Activated gamma-delta T cell treated with anti-CD3 and anti-CD28 coated beads, Interleukin-2, amount 50 U/mL, for 16 hours (primary cell): ENCODE measurements at places on chromosomes 7 and 10.

- DNase-seq = no peak
Observed at GRCh38 chr7:80369321-80369720, 142.5 kb downstream of the GNAT3 start.

DNA sequence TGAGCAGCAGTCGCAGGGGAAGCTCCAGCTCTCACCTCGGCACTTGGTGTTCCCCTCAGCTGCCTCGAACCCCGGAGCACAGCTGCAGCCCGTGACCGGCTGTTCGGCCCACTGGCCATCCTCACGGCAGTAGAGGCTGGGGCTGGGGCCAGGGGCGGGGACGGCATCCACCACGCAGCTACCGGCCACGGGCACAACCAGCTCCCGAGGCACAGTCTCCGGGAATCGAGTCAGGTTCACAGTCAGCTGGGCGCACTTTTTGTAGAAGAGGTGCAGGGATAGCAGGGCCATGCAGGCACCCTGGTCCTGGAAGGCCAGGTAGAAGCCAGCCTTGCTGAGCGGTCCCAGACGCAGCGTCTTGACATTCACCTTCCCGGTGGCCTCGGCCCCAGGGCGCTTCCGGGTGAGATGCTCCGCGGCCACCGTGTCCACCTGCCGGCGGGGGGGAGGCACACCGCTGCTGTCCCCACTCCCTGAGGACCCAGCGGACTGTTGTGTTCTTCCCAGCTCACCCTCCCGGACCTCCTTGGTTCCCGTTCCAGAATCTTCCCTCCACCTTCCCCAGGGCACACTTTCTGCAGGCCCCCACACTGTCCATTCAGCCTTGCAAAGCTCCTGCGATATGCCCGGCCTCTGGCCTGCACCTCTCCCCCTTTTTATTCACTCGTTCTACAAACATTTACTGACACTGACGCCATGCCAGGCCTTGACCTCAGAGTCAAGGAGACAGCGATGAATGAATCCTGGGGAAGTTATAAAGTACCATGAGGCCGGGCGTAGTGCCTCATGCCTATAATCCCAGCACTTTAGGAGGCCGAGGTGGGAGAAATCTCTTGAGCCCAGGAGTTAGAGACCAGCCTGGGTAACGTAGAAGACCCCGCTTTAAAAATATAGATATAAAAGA, 4.8 kb downstream of the EPHB4 start:
- DNase-seq = no peak

- DNase-seq = no peak
Observed at GRCh38 chr7:27329909-27330308, 87.3 kb downstream of the EVX1 start.

- peak; percentile 37 for DNase-seq
Observed at GRCh38 chr10:22682237-22683139, 31.9 kb downstream of the PIP4K2A start.

DNA sequence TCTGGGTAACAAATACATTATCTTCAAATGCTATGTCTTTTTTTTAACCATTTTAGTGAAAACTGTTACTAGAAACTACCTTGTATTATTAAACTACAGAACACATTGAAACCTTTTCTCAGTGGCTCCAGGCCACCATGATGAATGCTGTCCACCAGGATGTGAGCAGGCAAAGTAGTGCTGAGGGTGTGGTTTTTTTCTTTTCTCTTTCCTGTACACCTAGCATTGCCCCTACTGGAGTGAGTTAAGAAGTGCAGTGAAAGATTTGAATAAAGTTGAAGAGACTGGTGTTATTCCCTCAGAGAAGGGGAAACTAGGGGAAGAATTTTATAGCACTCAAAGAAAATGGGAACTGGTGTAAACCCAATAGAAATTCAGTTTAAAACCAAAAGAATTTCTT, 120.0 kb upstream of the SAMD8 start:
- DNase-seq = no peak

DNA sequence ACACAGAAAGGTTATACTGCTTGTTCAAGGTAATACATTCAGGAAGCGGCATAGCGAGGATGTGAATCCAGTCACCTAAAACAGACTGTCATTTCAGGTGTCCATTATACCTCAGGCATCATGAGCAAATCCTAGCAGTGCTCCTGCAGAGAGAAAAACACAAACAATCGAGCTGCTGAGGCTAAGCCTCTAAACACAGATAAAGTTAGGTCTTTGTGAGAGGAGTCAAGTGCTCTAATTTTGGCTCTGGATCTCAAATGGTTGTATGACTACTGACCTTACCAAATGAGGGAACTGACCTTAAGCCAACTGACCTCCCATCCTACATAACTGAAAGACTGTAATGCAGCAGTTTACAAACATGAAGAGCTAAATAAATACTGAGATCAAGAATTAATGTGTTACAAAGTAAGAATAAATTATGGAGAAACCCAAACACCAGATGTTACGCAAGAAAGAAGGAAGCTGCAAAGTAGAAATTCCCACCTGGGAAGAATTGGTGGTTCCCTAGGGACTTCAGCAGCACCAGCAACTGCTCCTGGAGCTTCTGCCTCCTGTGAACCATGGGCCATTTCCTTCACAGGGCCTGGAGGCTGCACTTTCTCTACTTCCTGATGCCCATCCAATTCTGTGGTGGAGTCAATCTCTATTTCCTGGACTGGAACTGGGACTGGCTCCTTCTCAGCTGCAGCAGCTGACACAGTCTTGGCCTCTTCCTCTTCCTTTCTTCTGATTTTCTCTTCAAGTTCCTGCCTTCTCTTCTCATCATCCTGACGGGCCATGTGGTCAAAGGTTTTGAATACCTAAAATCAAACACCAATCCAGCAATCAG, 5.8 kb downstream of the NUDCD3 start:
- DNase-seq = no peak

DNA sequence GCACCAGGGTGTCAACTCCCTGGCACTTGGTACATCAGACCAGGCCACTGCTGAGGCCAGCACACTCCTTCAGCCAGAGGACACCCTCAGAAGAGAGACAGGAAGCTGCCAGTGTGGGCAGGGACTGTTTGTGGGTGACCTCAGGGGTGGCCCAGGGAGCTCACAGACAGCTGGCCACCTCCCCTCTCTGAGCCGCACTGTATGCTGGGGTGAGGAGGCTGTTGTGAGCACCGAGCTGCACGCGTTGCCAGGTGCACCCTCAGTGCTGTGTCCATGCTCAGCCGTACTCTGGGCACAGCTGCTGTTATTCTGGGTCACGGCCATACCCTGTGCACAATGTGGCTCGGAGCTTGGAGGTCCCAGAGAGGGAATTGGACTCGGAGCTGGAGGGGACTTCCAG, 61.5 kb upstream of the NANOS1 start:
- DNase-seq = no peak

- DNase-seq = no peak
Observed at GRCh38 chr10:131978366-131978765, 3.4 kb downstream of the BNIP3 start.

GRCh38 chr7:157760004-157760730, 423.4 kb downstream of the DNAJB6 start:
- DNase-seq = no peak

DNA sequence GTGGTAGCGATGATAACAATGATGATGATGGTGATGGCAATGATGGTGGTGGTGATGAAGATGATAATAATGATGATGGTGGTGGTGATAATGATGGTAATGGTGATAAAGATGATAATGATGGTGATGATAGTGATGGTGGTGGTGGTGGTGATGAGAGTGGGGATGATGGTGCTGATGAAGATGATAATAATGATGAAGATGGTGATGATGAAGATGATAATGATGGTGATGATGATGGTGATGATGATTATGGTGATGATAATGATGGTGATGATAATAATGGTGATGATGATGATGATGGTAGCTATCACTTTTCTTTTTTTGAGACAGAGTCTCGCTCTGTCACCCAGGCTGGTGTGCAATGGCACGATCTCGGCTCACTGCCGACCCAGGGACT, 144.5 kb upstream of the PCBD1 start:
- no peak for DNase-seq

GRCh38 chr10:110423650-110424049, 74.1 kb upstream of the DUSP5 start:
- no peak for DNase-seq

DNA sequence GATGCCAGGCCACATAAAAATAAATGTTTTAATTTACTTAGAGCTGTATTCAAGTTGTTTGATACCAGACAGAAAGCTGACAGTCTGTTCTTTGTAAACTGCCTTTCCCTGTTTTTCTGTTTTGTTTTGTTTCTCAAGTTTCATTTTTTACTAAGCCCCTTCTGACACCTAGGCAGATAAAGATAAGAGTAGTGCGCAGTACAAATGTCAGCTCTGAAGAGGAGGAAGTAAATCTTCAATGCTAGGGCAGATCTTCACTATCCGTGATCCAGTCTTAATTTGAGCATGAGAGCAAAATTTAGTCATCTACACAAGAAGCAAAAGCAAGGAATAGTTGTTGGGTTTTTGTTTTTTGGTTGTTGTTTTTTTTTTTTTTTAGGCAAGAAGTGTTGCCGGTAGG, 27.3 kb downstream of the MTURN start:
- DNase-seq = no peak

DNA sequence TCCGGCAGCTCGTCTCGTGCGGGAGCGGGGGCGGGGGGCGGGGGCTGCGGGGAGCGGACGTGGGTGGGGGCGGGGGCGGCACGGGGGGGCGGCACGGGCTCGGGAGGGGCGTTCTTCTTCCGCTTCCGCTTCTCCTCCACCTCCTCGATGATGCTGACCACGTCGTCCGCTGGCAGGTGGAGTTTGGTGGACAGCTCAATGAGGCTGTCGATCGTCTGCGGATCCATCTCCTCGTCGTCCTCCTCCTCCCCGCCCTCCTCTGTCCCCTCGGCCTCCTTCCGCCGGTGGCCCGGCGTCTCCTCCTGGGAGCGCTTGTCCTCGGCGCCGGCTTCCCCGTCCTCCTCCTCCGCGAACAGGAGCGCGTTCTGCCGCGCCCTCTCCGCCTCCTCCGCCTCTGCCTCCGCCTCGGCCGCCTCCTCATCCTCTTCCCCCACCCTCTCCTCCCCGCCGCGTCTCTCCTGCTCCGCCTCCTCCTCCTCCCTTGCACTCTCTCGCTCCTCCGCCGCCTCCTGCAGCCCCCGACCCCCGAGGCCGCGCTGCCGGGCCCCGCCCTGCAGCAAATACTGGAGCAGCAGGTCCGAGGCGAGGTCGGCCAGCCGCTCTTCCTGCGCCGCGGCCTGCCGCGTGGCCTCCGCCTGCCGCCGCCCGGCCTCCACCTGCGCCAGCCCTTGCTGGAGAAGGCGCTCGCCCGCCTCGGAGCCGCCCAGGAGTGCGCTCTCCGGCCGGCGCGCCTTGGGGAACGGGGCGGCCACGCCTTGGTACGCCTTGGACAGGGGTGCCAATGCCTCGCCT, 1.9 kb downstream of the VGF start:
- no peak for DNase-seq

- no peak for DNase-seq
Observed at GRCh38 chr7:33813331-33813730, 92.0 kb upstream of the BMPER start.
